ENCODE measurements at places on chromosomes 4 and X.

DNA sequence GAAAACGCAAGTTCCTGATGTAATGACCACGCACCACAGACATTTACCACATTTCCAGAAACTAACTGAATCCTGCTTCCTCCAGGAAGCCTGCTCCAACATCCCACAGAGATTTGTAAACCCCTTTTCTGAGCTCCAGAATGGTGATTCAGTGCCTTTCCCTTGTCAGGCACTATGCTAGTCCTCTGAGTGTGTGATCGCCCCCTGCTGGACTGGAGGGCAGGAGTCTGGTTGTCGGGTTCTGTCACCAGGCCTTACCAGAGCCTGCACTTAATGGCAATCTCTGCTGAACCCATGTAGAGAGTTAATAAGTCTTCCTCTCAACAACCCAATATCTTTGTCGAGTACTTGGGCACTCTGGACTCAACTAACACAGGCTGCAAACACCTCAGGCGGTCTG, 14.5 kb upstream of the KDM5C start:
- DNase-seq: no peak

- DNase-seq: no peak
Observed at GRCh38 chr4:112884406-112884805, 165.0 kb upstream of the ANK2 start.

- DNase-seq: no peak
Observed at GRCh38 chr4:147025042-147025441, 79.4 kb upstream of the TTC29 start.

DNA sequence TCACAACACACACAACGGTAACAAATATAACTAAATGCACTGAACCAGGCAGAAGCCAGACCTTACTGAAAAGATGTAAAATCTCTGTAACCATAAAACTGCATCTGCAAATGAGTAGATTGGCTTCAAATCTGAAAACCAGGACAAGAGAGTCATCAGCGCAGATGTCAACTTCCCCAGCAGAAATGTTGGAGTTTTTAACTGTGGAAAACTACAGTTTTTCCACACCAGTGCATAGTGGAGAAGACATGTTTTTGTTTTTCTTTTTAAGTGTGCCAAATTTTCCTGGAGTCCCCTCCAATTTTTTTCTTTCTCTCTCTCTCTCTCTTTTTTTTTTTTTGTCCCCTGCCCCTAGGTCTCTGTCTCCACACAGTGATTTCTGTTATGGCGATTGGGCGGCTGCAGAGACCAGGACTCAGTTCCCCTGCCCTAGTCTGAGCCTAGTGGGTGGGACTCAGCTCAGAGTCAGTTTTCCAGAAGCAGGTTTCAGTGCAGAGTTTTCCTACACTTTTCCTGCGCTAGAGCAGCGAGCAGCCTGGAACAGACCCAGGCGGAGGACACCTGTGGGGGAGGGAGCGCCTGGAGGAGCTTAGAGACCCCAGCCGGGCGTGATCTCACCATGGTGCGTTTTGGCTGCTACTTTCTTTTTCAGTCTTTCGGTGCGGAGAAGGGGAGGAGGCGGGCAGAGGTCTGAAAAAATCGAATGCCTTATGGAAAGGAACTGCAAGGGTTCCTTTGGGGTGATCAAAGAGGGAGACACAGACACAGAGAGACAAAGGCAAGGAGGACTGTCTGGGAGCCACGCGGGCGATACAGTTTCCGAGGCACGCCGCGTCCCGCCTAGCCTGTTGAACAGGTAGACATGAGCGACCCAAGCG, at the start of gene GUCY1A1:
GUCY1A1 (plus strand) TSS at position 505 of the 878 bp plus-strand sequence. CDS start 30,020 bp downstream, outside the sequence.
- DNase-seq: peak; percentile 40

DNA sequence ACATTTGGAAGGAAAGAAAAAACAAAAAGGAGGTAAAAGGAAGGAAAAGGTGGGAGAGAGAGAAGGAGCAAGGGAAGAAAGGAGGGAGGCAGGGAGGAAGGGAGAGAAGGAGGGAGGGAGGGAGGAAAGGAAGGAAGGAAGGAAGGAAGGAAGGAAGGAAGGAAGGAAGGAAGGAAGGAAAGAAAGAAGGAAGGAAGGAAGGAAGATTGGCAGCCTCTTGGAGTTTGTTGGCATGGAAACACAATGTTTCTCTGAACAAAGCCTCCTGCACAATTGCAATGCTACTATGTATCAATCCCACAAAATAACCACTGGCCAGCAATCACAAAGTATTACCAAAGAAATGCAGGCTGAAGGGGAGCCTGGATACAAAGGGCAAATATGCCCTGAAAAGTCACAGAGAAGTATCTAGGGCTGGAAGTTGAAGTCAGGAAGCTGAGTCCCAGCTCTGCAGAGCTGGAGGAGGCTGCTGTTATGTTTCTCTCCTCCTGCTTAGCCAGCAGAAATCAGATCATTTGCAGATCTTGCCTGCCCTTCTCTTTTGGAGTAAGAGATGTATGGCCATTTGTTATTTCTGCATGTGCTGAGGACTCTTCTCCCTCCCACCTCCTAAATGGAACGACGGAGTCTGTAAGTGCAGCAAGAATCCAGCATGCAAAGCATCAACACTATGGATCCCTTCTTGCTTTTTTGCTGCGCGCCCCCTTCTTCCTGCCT, 195.9 kb upstream of the LDB2 start:
- no peak for DNase-seq

- no peak for DNase-seq
Observed at GRCh38 chr4:125091-125771, 930 bp downstream of the ZNF718 start.

- DNase-seq: no peak
Observed at GRCh38 chr4:98485816-98486345, 172.5 kb downstream of the TSPAN5 start.

DNA sequence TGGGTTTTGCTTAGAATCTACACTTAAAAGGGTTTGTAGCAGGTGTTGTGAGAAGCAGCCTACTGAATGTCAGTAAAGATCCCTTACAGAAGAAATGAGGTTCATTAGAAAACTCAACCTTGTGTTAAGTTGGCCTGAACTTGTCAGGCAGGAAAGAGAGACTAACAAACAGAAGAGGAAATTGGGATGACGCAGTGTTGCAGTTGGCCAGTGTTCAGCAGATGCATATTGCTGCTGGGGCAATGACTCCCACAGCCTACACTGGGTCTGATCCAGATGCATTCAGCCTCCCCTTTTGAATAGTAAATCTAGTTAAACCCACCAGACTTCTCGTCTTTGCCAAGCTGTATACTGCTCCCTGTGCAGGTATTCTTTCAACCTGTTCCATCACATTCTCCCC, 409.4 kb downstream of the UBE2NL start:
- no peak for DNase-seq

DNA sequence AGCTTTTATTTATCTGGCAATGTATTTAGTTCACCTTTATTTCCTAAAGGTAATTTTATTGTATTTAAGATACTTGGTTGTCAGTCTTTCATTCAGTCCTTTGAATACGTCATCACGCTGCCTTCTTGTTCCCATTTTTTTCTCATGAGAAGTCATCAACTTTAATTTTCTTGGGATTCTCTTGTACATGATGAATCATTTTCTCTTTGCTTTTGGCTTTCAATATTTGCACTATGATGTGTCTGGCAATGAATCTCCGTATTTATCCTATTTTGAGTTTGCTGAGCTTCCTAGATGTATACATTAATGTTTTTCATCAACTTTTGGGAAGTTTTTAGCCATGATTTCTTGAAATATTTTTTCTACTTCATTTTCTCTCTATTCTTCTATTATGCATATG, 28.4 kb downstream of the CLDN2 start:
- no peak for DNase-seq

DNA sequence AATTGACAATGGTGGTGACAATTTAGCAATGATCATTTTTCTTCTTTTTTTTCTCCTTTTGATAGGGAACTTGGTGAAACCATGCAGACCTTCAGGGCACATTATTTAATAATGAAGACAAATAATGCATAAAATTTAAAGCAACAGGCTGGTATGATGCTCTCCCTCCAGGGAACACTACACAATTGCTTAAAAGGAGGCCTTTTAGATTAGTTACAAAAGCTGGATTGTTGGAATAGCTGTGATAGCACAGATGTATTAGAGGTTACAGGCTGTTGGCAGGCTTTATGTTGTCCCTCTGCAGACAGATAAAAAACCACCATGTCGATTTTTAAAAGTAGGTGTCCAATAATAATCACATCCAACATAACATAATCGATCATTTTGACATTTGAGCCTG, 307.0 kb downstream of the ADGRL3 start:
- DNase-seq: no peak

DNA sequence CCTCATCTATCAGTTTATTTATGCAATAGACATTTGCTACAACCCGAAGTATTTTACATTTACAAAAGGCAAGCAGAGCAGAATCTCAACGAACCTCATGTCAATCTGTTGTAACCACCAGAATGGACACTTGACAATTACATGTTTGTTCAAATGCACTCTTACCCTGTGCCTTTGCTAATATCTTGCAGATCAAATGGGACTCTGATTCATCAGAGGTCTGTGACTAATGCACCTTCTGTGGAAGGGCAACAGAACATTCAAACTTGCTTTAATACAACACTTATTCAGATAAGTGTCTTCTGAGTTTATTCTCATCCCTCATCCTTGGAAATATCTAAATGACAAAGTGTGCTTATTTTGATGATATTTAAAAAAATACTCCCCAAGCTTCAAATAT, 644.7 kb upstream of the PCDH10 start:
- no peak for DNase-seq

- DNase-seq: no peak
Observed at GRCh38 chr4:150583287-150584110, 1.5 kb downstream of the MAB21L2 start.

- no peak for DNase-seq
Observed at GRCh38 chr4:134740290-134740689, 538.7 kb upstream of the PABPC4L start.

DNA sequence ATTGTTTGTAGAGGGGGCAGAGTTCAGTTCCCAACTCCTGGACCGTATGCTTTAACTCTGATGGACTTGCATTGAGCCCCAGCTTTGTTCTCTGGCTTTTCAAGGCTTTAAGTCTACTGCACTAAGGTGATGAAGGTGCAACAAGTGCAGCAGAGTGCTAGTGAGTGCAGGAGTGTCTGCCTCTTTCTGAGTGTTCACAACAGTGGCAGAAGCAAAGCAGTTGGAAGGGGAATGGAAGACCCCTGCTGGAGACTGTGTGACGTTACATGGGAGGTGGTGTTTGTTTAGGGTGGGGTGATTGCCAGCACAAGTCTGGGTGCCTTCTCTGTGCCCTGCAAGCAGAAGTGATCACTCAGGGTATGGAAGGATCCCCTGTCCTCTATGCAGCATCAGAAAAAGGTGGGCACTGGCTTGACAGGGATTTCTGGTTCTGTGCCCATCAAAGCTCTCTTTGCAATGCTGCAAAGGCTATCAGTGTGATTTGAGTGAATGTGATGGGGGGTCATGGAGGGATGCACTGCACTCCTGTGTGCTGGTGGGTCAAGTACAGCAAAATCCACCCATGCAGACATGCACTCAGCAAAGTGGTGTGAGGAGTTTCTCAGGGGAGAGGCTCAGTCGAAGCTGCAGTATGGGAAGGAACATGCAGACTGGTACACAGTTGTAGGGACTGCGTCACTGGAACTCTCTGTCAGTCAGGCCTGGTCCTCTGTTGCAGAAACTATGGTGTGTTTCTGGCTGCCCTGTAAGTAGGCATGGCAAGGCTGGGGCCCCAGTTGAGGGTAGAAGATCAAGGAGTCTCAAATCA, 70.9 kb upstream of the UGT2B7 start:
- no peak for DNase-seq

GRCh38 chrX:152806035-152806434, 24.5 kb downstream of the CETN2 start:
- no peak for DNase-seq

GRCh38 chrX:123834116-123834515, 25.7 kb upstream of the XIAP start:
- DNase-seq: no peak

DNA sequence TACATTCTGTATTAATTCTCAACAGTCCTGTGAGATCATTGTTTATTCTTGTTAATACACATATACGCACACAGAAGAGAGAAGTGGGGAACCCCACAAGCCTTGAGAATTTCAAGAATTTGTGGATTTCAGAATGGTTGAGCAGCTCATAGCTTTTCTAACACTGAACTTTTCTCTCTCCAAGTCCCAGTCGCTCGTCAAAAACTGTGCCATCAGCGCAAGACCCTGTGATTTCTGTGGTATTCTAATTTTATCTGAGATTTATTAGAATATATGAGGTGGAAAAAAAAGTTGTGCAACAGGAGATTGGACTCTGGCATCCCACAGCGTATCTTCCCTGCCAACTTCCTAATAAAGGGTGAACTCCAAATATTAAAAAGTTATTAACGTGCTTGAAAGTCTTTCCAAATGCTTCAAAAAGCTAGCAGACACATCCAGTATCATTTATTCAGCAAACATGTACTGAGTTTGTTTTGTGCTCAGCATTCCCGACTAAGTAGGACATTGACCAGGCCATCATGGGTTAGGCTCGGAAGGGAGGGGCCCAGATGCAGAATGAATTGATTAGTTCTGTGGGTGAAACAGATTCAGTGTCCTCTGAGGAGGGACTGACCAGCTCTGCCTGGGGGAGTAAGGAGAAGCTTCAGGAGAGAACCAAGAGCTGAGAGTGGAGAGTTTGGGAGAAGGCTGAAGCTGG, 165.6 kb downstream of the CBR4 start:
- DNase-seq: no peak

DNA sequence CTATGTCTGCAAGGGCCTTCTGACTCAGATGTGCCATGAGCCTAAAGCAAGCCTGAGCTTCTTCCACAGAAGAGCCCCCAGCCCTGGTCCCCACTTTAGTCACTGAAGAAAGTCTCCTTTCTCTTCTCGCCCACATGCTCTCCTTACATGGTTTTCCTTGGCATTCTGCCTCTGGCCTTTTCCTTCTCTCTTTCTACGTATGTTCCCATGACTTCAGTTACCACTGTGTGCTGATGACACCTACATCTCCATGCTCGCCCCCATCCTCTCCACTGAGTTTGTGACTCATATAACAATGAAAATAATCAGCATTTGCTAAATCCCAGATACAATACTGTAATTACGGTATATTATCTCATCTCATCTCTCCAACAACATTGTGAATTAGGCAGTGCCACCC, 149.3 kb downstream of the AMMECR1 start:
- DNase-seq: no peak

GRCh38 chrX:80206647-80207046, 192.1 kb downstream of the TBX22 start:
- DNase-seq: no peak

DNA sequence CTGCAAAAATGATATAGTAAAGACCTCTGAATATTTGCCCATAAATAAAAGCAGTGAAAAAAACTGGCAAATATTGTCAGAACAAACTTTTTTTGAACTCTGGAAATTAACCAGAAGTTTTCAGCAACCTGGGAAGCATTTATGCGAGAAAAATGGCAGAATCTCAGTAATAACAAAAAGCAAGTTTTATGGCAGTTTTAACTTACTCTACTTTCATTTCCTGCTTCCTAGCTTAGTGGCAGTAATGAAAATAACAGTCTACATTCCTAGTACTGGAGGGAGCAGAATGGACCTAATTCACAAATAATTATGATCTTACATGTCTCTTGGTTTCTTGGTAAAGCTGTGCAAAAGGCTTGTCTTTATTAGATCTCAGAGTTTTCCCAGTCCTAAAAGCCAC, 460.1 kb downstream of the NAF1 start:
- no peak for DNase-seq

GRCh38 chrX:40015693-40016092, 82.1 kb downstream of the BCOR start:
- peak; percentile 6 for DNase-seq

- no peak for DNase-seq
Observed at GRCh38 chr4:144729175-144729574, 83.2 kb downstream of the HHIP start.
